ENCODE measurements at places on chromosomes 7 and 10.
A peak's percentile ranks its signal among the peaks of the same experiment; 100 is the strongest.

DNA sequence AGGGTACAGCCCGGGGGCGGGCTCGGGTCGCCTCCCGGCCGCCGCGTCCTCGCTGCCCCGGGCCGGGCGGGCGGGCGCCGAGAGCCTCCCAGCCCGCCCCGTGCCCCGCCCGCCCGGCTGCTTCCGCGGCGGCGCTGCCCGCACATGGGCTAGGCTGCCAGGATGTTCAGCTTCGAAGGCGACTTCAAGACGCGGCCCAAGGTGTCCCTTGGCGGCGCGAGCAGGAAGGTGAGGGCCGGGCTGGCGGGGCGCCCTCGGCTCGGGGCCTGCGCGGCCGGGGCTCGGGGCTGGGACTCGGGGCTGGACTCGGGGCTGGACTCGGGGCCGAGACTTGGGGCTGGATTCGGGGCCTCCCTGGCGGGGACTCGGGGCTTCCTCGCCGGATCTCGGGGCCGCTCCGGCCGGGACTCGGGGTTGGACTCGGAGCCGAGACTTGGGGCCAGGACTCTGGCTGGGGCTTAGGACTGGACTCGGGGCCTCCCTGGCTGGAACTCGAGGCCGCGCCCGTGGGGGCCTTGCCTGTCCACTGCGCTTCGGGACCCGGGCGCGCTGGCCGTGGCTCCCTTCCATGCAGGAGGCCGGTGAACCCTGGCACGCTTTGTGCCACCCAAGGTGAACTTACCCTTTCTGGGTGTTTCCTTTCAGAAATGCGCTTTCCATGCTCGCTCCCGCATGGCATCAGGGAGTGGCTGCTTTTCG is 534 bp downstream of the UBE3C start:
- DNase-seq: no peak

GRCh38 chr7:133854739-133855138 is 272.4 kb upstream of the LRGUK start:
- peak; percentile 57 for DNase-seq

DNA sequence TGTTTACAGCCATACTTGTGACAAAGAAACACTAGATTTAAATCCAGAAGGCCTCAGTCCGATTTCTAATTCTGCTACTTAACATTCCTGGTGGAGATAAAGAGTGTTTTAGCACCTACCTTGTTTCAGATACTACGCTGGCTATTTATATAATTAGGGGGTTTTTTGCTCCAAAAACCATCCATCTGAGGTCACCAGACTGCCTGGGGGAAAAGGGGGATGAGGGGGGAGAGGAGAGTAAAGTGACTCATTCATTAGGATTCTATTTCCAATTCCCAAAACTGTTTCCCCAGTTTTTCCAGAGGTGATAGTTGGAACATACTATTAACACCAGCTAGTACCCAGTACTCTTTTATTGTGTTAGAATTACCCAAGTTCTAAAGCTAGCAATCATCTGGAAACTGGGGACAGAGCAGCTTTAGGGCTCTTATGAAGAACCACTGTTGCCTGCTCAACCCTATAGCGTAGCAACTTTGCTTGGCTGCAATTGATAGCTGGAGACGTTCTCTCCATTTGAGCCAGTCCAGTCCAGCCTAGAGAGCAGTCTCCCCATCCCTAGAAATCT is 6.6 kb downstream of the GCC1 start:
- no peak for DNase-seq

- DNase-seq: no peak
Observed at GRCh38 chr10:126609566-126609965, 60.9 kb downstream of the C10orf90 start.

DNA sequence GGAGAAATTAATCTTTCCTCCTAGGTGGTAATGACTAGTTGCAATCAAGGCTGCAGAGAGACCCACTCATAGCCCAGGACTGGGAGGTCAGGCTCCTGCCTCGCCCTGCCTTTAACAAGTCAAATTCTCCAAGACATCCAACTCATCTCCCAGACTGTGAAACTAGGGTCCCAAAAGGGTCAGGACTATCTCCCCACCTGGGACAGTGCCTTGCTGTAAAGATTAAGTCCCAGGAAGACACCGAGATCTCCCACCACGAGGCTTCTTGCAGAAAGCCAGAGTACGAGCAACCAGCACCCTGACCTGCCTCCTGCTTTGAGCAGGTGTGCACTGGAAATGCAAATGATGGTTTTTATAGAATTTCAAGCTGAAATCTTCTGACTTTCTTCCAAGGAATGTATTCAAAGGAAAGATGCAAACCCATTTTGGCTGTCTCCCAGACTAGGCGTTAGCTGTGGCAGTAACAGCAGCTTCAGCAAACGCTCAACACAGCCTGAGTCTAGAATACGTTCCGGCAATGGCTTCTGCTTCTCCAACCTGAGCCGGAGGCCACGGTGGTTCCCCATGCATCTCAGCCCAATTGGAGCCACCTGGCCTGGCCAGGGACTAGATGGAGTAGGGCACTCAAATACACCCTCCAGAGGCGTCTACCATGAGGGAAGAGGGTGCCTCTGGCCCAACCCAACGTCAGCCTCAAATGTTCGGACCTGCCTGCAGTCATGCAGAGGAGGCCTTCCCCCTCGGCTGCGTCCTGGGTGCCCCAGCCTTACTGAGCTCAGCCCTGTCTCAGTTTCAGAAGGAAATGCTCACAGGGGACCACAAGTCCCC is 170.4 kb downstream of the PRKAG2 start:
- DNase-seq: no peak
